Upper lobe of left lung (tissue), 6 donors: ENCODE measurements at places on chromosomes 6 and 20.

DNA sequence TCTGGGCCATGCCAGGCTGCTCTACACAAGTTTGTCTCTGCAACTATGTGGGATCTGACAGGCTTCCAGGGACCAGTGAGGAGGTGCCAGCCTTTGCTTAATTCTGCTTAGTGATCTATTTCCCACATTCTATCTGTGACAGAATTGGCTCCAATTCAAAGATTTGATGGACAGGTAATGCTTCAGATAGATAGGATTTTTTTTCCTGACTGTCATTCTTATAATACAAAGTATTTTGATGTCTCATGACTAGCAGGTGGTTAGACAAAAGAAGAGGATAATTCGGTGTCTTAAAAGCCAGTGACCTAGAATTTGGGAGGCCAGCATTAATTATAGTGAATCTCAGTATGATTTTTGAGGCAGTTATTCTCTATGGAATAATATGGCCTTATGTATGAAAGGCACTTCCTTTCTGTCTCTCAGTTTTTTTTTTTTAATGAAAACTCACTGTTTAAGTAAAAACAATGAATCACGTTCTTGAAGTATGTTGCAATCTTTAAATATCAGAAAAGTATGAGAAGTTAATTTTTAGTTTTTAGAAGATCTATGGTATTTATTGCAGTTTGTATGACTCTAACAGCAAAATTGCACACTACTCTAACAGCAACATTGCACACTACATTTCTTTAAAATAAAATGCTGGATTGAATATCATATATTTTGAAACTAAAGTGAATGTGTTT lies 43.7 kb downstream of the TMEM200A start:
- DNase-seq, result no peak

DNA sequence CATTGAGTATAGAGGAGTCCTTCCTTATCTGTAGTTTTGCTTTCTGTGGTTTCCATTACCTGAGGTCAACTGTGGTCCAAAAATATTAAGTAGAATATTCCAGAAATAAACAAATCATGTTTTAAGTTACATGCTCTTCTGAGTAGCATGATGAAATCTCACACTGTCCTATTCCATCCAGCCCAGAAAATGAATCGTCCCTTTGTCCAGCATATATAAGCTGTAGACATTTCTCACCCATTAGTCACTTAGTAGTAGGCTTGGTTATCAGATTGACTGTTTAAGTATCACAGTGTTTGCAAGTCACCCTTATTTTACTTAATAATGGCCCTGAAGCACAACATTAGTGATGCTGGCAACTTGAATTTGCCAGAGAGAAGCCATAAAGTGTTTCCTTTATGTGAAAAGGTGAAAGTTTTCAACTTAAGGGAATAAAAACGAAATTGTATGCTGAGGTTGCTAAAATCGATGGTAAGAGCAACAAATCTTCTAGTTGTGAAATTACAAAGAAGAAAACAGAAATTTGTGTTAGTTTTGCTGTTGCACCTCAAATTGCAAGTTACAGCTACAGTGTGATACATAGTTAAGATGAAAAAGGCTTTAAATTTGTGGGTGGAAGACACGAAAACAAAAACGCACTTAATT lies 198.6 kb upstream of the SIM1 start:
- DNase-seq, result no peak

DNA sequence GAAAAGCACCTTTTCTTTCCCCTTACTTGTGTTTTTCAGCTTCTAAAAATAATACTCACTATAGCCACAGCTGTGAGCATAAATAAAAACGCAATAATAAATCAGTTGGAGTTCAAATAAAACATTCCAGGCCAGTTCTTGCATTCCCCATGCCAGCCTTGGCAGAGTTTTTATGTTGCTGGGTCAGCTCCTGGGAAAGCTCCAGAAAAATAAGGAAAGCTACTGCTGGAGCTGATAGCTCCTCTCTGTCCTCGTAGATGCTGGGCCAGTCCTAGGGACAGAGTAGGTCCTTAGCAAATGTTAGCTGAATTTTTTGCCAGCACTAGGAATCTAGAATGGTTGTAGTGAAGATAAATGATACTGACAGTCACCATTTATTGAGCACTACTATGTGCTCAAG lies 389.0 kb upstream of the SYNCRIP start:
- no peak for DNase-seq

- DNase-seq, result no peak
Measured at GRCh38 chr6:41509580-41509979, 36.6 kb upstream of the FOXP4 start.

GRCh38 chr6:169366258-169366901 lies 112.7 kb upstream of the THBS2 start:
- peak; percentile 38 for DNase-seq

- no peak for DNase-seq
Measured at GRCh38 chr20:32562495-32562911, 22.6 kb downstream of the NOL4L start.

- DNase-seq, result peak; percentile 44
Measured at GRCh38 chr6:111468329-111469012, 14.5 kb downstream of the REV3L start.
